ENCODE measurements at places on chromosomes 6 and 20.

- DNase-seq, result no peak
Measured at GRCh38 chr6:161363286-161363685, 89.4 kb upstream of the AGPAT4 start.

DNA sequence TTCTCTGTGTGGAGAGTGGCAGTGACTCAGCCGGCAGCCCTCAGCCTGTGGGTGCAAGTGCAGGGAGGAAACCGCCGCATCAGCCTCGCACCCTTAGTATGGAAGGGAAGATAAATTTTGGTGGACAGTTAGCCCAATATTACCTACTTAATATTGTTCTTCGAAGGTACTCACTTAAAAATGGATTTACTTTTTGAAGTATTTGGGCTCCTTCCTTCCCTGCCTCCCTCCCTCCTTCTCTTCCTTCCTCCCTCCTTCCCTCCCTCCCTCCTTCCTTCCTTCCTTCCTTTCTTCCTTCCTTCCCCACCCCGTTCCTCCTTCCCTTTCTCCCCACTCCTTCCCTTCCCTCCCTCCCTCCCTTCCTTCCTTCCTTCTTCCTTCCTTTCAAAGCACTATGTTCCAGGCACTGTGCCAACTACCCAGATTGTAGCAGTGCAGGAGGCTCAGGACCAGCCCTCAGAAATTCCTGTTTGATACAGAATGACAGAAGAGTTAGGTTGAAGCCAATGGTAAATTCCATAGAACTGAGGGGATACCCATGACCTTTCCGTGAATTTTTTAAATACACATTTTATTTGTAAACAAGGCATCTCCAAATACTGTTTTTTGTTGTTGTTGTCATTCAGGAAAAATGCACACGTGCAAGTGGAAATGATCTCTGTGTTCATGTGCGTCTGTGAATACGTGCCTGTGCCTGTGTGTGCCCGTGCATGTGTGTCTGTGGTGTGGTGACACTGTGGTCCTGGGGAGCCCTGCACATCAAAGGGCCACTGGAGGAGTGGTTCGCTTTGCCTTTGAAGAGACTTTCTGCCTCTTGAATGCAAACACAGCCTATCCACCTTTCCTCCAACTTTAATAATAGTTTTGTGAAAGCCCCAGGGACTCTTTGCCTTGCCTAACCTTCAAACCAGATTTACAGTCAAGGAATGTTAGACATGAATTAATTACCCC is 141.7 kb downstream of the EDN3 start:
- DNase-seq, result no peak

GRCh38 chr6:33093855-33094254 is 18.1 kb downstream of the HLA-DPB1 start:
- DNase-seq, result no peak

DNA sequence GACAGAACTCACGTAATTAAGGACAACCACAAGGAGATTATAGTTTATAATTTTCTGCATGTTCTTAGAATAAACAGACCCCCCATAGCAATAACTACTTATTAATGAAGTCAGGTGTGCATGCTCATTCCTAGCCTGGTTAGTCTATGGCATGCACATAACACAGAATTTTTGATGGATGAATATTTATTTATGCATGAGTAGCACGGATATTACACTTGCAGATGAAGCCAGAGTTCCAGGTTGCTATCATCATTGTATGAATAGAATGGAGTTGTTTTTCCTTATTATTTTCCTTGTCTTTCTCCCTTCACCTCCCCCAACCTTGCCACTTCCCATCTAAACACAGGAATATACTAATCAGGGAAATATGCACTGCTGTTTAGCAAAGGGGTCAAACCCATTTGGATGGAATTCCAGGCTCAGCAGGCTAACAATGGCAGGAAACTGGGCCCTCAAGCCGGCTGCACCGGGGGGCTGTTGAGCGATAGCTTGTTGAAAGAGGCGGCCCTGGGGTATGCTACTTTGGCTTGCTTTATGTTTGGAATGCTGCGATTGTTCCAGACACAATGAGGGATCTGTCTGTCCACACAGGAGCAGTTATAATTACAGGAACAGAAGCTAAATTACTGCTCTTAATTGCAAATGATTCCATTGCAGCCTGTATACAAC is 112.6 kb downstream of the TMEM170B start:
- DNase-seq, result no peak

GRCh38 chr6:163804991-163805390 is 390.5 kb downstream of the QKI start:
- no peak for DNase-seq

- no peak for DNase-seq
Measured at GRCh38 chr20:8933381-8933807, 135.5 kb upstream of the PLCB4 start.

- DNase-seq, result no peak
Measured at GRCh38 chr20:54256202-54256601, 48.3 kb downstream of the PFDN4 start.

DNA sequence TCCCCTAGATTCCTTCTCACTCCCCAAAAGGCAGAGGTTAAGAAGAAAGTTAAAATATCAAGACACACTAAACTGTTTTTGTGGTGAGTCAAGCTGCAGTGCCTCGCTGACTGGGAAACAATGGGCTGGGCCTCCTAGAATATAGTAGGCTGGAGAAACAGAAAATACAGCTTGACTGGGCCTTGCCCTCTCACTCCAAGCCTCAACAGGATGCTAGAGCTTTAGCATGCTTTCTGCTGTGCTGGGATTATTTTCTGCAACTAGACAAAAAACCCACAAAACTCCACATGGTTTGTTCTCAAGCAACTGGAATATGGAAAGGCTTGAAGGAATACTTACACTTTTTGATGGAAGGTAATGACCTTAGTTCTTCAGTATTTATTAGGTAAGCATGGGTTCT is 27.9 kb downstream of the FOXO3 start:
- no peak for DNase-seq

DNA sequence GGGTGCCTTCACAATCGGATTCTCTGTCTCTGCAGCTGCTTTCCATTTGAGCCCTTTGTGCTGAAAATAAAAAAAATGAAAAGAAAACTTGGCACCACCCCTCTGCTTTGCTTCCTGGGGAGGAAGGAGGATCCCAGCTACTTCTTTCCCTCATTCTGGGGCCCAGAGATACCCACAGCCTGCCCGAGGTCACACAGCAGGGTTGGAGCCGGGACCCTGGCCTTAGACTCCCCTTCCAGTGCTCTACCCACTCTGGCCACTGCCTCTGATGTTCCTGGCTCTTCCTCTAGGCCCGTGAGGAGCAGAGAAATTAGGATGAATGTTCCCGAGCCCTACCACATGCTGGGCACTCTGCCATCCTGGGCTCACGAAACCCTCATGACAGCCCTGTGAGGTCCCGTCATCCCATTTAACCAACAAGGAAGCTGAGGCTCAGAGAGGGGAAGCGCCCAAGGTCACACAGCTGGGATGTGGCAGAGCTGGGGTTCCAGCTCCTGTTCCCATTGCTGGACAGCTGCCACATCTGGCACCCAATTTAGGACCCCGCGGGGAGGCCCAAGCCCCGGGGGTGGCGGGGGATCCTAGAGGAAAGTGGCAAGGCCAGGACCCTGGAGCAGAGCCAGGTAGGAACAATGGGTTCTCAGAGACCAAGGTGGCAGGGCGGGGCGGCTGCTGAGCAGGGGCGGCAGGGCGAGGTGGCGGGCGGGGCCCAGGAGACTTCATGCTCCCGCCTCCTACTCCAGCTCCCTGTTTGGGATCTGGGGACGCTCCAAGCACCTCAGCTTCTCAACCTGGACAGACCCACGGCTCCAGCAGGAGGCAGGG is 76.6 kb downstream of the CEBPB start:
- no peak for DNase-seq

DNA sequence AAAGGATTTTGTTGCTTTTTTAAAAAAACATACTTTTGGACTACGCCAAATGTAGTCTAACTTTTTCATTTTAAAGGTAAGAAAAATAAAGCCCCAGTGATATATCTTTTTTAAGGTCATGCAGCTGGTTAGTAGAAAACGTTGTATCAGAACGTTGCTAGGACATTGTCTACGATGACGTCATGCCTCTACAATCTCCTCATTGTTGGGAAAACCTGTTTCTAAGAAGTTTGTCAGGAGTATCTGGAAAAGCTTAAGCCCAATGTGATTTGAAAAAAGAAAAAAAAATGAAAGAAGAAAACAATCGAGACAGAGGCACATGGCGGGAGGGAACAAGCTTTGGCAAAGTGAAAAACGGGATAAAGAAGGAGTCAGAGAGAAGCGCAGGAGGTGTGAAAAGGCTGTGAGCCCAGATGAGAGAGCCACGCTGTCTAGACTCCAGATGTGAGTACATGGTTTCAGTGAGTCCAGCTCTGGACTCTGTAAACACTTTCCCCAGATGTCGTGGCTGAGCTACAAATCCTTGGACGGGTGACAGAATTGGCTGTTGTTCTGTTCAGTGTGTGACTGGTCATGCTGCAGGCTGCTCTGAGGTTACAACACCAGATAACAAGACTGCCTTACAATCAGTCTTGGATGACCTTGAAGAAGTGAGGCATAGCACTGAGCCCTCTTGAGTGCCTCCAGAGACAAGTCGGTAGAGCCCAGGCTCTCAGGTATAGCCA is 656.7 kb upstream of the ID4 start:
- DNase-seq, result no peak

DNA sequence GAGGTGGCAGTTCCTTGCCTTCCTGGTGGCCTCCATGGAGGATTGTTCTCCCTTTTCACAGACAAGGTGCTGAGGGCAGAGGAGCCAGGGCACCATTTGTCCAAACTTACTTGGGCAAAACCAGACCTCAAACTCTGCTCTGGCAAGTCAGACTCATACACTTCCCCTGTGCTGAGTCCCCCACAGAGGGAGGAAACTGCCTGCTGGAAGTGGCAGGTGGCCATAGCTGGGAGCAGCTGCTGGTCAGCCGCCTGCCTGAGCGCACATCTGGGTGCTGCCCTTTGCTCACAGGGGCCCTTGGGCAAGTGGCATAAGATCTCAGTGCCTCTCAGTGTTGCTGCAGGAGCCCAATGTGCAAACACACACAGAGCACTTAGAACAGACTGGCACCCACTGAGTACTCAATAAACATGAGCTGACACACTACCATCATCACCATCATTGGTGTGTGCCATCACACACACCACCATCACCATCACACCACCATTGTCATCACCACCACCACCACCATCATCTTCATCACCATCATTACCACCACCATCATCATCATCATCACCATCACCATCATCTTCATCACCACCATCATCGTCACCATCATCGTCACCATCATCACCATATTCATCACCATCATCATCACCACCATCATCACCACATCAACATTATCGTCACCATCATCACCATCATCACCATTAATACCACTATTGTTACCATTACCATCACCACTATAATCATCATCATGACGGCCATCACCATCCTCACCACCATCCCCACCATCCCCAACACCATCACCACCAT is 17.6 kb downstream of the NOL4L start:
- no peak for DNase-seq

DNA sequence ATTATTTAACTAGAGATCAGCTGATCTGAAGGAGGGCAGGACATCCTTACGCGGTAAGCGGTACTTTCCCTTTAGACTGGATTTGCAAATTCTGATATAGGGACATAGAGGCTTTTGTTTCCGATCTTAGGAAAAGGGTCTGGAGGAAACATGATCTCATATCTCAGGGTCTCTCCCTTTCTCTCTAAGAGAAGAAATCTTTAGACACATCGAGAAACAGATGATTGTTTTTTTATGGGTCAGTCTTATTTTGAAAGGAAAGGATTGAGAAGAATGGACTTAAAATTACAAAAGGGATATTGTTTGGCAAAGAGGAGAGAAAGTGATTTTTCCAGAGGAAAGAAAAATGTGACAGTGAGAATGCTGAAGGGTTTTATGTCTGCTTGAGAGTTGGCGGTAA is 83.9 kb upstream of the OGFRL1 start:
- no peak for DNase-seq

GRCh38 chr6:75077701-75078100 is 128.2 kb downstream of the COL12A1 start:
- DNase-seq, result no peak

- DNase-seq, result no peak
Measured at GRCh38 chr6:15062516-15063252, 183.2 kb upstream of the JARID2 start.

DNA sequence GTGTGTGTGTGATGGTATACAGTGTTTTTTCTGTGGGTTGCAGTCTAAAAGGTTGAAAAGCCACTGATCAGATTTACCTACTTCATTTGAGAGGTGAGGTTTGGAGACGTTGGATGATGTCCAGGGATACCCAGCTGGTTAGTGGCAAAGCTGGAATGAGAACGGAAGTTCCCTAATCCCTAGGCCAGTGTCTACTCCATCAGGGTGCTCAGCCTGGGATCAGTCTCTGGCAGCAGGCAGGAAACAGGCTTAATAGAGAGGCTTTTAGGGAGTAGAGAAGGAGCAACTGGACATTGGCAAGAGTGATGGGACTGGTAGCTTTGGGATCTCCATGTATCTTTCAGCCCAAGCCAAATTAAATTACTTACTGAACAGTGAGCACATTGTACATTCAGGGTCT is 80.7 kb downstream of the C6orf52 start:
- no peak for DNase-seq

DNA sequence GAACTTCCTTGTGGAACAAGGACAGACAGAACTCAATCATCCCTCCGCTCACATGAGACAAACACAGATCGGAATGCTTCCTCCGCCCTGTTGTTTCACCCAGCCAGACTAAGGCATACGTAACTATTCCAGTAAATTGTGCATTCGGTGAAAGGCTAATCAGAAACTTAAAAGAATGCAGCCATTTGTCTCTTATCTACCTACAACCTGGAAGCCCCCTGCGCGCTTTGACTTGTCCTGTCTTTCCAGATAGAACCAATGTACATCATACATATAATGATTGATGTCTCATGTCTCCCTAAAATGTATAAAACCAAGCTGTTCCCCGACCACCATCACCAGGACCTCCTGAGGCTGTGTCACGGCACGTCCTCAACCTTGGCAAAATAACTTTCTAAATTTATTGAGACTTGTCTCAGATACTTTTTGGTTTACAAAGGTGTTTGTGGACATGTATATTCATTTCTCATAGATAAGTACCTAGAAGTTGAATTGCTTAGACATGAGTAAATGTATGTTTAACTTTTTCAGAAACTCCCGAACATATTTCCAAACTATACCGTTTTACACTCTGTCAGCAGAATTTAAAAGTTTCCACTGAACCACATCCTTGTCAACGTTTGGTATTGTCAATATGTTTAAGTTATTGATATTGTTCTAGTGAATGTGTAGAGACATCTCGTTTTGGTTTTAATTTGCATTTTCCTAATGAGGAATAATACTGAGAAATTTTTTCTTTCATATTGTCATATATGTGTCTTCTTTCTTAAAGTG is 197.6 kb upstream of the THBS2 start:
- DNase-seq, result no peak
